ENCODE measurements at places on chromosomes 3 and 15.

DNA sequence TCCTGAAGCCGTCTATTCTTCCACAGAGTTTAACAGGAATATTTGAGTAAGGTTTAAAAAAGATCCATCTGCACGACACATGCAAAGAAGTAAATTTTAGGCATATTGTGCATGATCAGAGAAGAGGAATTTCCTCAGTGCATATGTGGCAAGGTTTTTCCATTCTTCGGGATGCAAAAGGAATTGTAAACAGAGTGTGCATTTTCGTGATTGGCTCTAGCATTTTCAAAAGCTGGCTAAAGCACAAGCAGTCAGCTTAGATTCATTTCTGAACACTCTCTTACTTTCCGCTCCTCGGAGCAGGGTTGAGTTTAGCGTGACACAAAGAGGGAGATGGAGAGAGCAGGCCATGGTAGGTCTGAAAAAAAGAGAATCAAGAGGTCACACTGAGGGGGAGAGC, 128.2 kb downstream of the ADAMTS9 start:
- peak overlapping the region; percentile 92 for H3K27ac ChIP-seq
- H3K36me3 ChIP-seq: peaks cover 3% of the 10 kb centered on the region
- peak; percentile 34 for DNase-seq
- no peaks in the 10 kb centered on the region for H3K27me3 ChIP-seq
- H3K4me3 ChIP-seq: no peak overlapping the region
- peaks cover 5% of the 10 kb centered on the region for H3K4me1 ChIP-seq

DNA sequence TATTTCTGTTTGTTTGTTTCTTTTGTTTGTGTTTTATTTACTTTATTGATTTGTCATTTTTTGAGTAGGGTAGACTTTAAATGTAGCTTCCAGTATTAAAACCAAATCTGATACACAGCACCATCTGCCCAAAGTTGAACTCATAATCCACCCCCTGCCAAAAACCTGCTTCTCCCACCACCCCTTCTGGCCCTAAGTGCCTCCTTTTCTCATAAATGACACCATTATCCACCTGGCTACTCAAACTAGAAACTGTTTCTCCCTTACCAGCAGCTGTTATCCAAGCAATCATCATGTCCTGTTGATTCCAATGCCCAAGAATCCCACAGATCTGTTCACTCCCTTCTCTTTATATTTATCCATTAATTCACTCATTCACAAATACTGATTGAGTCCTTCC, 21.8 kb upstream of the PTX3 start:
- no peaks in the 10 kb centered on the region for H3K27me3 ChIP-seq
- H3K27ac ChIP-seq: no peak overlapping the region
- H3K4me1 ChIP-seq: no peaks in the 10 kb centered on the region
- DNase-seq: no peak

- H3K27me3 ChIP-seq: no peaks in the 10 kb centered on the region
- H3K27ac ChIP-seq: no peak overlapping the region
- H3K4me1 ChIP-seq: no peaks in the 10 kb centered on the region
Measured at GRCh38 chr3:158121295-158121694, 11.4 kb downstream of the RSRC1 start.

DNA sequence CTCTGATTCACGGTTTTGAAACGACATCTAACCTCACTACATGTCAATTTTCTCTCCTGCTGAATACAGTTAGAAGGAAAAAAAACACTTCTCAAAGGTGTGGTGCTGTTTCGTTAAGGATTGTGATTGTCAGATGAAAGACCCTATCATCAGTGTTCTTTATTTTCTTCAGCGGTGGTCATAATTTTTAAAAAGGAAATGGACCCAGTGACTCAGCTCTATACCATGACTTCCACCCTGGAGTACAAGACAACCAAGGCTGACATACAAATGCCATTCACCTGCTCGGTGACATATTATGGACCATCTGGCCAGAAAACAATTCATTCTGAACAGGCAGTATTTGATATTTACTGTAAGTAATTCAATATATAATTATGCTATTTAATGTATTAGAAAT, 167.8 kb downstream of the ALCAM start:
- no peak for DNase-seq
- peaks cover 16% of the 10 kb centered on the region for H3K4me1 ChIP-seq
- no peak overlapping the region for H3K27ac ChIP-seq
- no peaks in the 10 kb centered on the region for H3K27me3 ChIP-seq
- no peak overlapping the region for H3K4me3 ChIP-seq

DNA sequence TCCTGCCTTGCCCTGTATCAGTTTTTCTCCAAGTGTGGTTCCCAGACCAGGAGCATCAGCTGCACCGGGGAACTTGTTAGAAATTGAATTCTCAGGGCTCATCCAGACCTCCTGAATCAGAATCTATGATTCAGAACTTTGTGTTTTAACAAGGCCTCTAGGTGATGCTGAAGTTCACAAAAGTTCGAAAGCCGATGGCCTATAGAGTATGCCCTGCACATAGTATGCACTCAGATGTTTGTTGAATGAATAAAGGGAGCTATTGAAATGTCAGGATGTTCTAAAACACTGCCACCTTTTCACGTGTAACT, 664 bp upstream of the LARP6 start:
- H3K4me3 ChIP-seq: peak overlapping the region; percentile 95
- peak; percentile 62 for DNase-seq
- H3K36me3 ChIP-seq: peaks cover 8% of the 10 kb centered on the region
- peak overlapping the region; percentile 91 for H3K27ac ChIP-seq
- H3K4me1 ChIP-seq: peaks cover 23% of the 10 kb centered on the region
- no peaks in the 10 kb centered on the region for H3K27me3 ChIP-seq

DNA sequence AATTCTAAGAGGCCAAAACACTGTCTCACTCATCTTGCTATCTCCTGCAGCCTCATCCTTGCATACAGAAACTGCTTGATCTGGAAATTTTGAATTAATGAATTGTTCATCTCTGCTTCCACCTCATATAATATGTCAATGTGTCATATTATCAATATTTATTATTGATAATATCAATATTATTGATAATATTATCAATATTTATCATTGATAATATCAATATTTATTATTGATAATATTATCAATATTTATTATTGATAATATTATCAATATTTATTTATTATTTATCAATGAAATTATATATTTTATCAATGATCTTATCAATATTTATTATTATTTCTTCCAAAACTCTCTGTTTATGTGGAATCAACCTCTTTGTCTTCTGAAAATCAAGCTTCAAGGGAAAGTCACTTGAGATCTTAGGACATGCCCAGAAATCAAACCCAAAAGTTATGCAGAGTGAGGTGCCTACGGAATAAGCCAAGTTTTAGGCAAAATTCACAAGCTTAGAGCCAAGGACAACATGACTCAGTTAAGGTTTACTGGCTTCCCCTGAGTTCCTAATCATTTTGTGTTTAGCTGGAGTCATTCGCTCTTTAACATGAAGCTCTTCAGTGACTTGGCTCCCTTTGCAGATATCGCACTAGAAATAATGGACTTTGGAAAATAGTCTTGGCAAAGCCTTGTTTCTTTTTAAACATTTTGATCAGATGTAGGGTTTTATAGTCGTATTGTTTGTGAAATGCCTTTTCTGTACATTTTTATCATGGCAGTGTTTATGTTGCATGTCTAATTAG, 297.1 kb upstream of the RARB start:
- no peak overlapping the region for H3K4me3 ChIP-seq
- H3K27me3 ChIP-seq: no peaks in the 10 kb centered on the region
- no peak overlapping the region for H3K27ac ChIP-seq
- DNase-seq: no peak
- H3K4me1 ChIP-seq: no peaks in the 10 kb centered on the region

- H3K27ac ChIP-seq: no peak overlapping the region
- H3K36me3 ChIP-seq: peaks cover 13% of the 10 kb centered on the region
- no peak overlapping the region for H3K4me3 ChIP-seq
- DNase-seq: no peak
Measured at GRCh38 chr3:64166584-64167162, 58.6 kb downstream of the PRICKLE2 start.

DNA sequence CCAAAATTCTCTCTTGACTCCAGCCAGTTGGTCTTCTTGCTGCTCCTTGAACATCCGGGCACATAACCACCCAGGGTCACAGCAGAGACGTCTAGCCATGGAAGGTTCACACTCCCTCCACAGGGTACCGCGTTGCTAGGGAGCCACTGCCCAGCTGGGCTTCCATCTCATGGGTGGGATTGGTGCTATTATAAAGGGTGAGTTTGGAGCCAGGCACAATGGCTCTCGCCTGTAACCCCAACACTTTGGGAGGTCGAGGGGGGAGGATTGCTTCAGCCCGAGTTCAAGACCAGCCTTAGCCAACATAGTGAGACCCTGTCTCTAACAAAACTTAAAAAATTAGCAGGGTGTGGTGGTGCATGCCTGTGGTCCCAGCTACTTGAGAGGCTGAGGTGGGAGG, 17.5 kb upstream of the SKOR1 start:
- no peak overlapping the region for H3K27ac ChIP-seq
- no peak overlapping the region for H3K4me3 ChIP-seq
- no peak for DNase-seq
- H3K36me3 ChIP-seq: peaks cover 2% of the 10 kb centered on the region

DNA sequence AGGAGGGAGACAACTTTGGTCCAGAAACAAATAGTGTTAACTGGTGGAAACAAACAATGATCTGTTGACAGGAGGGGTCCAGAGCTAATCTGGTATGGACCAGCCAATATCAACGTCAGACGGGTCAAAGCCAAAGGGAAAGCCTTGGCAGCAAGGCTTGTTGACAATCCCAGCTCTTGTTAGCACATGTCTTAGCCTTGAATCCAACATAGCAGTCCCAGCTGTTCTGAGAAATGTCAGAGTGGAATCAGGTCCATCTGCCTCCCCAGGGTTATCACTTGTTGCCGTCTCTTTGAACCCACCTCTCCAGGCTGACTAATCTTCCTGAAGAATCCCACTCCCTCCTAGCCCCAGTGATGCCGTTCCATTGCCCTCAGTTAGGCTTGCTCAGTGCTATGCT, 404.6 kb upstream of the MCTP2 start:
- H3K27ac ChIP-seq: no peak overlapping the region
- H3K27me3 ChIP-seq: no peaks in the 10 kb centered on the region
- H3K4me3 ChIP-seq: no peak overlapping the region
- no peak for DNase-seq
- no peaks in the 10 kb centered on the region for H3K36me3 ChIP-seq

DNA sequence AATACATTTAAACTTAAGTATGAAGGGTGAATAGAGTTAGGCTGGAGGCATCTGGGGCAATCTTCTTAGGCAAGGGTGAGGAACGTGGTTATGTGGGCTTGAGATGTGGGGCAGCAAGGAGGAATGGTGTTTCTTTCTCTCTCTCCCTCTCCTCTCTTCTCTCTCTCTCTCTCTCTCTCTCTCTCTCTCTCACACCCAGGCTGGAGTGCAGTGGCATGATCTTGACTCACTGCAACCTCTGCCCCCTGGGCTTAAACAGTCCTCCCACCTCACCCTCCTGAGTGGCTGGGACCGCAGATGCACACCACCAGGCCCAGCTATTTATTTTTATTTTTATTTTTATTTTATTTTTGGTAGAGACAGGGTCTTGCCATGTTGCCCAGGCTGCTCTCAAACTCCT, 4.0 kb upstream of the MGA start:
- no peak overlapping the region for H3K4me3 ChIP-seq
- peaks cover 4% of the 10 kb centered on the region for H3K4me1 ChIP-seq
- no peaks in the 10 kb centered on the region for H3K36me3 ChIP-seq
- H3K27me3 ChIP-seq: no peaks in the 10 kb centered on the region
- DNase-seq: peak; percentile 44

DNA sequence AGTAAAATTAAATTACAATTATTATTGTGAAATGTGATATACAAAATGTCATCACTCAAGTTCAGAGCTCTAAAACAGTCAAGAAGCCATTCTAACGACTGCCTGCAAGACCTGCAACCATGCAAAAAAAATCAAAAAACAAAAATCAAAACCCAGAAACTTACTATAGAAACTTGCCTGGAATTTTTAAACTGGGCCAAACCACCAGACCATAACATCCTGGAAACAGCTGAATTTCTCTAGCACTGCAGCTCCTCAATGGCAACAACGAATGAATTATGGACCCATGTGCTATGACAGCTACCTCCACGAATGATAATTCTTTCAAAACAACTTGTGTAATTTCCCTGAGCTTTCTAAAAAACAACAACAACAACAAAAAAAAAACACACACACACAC, 130.0 kb upstream of the KCNMB2 start:
- peaks cover 7% of the 10 kb centered on the region for H3K4me1 ChIP-seq
- no peaks in the 10 kb centered on the region for H3K27me3 ChIP-seq
- H3K4me3 ChIP-seq: no peak overlapping the region
- DNase-seq: no peak
- no peak overlapping the region for H3K27ac ChIP-seq

Data from IMR-90 (cell line).